ENCODE measurements at places on chromosomes 1 and 21.

DNA sequence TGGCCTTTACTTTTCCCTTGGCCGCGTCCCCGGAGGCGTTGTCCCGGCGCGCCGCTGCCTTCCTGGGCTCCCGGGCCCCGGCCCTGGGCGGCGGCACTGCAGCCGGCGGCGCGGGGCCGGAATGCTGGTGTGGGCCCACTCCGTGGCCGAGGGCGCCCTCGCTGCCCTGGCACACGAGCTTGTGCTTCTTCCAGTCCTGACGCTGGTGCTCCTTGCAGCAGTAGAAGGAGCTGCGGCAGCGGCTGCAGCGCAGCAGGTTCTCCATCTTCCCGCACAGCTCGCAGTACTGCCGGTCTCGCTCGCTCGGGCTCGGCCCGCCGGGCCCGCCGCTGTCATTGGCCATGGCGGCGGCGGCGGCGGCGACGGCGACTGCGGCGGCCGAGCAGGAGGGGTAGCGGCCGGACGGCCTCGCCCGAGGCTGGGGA lies 529 bp downstream of the EGLN1 start:
- DNase-seq, result no peak

- no peak for DNase-seq
Observed at GRCh38 chr1:198168227-198168626, 11.4 kb downstream of the NEK7 start.

GRCh38 chr21:21401444-21401843 lies 403.2 kb downstream of the NCAM2 start:
- no peak for DNase-seq

DNA sequence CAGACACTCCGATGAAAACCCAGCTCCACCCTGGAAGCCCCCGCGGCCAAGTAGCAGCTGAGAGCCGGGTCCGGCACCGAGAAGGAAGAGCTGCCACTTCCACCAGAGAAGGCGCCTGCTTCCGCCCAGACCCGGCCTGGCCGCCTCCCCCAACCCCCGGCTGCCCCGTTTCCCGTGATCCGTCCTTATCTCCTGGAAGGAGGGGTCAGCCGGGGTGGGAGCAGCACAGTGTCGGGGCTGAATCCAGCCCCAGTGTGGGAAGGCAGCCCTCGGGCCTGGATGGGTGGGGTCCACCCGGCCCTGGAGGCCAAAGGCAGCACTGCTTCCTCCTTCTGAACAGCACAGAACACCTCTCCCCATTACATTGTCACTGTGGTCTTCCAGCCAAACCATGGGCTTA lies 69.4 kb downstream of the MEGF6 start:
- no peak for DNase-seq

GRCh38 chr1:200304171-200304570 lies 105.7 kb downstream of the ZNF281 start:
- no peak for DNase-seq

Data from stimulated activated CD8-positive, alpha-beta memory T cell treated with anti-CD3 and anti-CD28 coated beads, Interleukin-2, amount 100 ng/mL, for 48 hours (primary cell).